CD4-positive, alpha-beta T cell treated with Interleukin-2 at 100 ng/mL for 4 hours (primary cell): ENCODE measurements at places on chromosomes 7 and 10.

GRCh38 chr7:3520206-3520605 lies 219.2 kb downstream of the SDK1 start:
- no peak for DNase-seq

- DNase-seq: peak; percentile 5
These were observed 1.4 kb downstream of the PPP1R17 start for GRCh38 chr7:31688372-31688771.

- peak; percentile 77 for DNase-seq
These were observed 11.3 kb upstream of the INMT start for GRCh38 chr7:30740417-30741181.

- DNase-seq: no peak
These were observed 95.5 kb downstream of the ADK start for GRCh38 chr10:74246495-74246894.

- DNase-seq: no peak
These were observed 102.4 kb downstream of the PTPN20 start for GRCh38 chr10:47013507-47014154.

DNA sequence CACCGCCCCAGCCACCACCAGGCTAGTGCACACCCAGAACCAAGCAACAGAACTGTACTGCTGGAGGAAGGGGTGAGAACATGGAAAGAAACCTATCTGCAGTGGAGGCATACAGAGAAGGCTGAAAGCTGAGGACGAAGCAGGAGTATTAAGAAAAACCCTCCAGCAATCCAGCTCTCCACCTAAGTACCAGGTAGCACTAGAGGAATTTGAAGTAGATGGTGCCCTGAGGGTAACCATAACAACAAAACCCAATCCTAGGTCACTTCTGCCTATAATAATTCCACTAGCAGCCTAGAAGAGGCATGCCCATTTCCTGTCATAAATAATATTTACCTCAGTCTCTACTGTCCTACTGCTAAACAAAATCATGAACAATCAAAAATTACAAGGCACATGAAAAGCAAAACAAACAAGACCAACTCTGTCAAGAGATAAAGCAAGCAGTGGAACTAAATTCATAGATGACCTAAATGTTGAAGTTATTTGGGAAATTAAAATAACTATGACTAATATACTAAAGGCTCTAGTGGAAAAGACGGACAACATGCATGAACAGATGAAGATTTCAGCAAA lies 51.1 kb downstream of the HYCC1 start:
- DNase-seq: no peak

DNA sequence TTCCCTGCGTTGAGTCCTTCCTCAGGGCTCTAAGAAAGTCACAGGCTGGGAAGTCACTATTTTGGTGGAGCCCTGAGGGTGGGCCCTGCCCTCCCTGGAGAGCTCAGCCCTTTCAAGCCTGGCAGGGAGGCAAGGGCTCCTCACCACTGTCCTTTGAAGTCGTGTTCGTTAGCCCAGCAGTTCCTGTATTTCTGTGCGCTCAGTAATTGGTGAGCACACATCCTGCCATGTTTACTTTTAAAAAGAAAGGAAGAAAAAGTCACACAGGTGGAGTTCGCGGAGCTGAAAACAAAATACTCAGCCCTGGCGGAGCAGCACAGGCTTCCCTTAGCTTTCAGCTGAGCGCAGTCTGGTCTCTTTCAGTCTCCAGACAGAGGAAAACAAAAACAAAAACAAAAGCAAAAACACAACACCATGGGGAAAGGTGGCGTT lies 37.1 kb downstream of the PRKCQ start:
- peak; percentile 68 for DNase-seq

- no peak for DNase-seq
These were observed 106.2 kb upstream of the AGK start for GRCh38 chr7:141444961-141445360.

DNA sequence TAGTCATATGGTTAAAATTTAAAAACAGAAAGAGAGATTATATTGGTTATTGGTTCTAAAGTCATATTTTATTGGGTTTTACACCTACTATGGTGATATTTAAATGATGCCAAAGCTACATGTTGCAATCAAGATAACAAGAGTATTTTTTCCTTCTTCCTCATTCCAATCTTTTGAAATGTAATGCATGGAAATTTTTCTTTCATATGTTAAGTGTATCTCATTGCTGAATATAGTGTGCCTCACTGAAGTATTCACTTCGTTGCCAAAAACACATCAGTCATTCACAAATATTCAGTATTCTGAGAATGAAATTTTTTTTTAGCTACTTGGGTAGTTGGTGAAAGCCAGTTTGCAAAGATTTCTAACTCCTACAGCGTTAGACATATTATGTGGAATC lies 19.5 kb downstream of the HDAC9 start:
- DNase-seq: no peak
